ENCODE measurements at places on chromosomes 6 and 20.

- DNase-seq, result peak; percentile 6
Measured at GRCh38 chr6:83352424-83353061, 78.3 kb downstream of the ME1 start.

GRCh38 chr6:5665173-5665572, 341.6 kb downstream of the NRN1 start:
- DNase-seq, result no peak

DNA sequence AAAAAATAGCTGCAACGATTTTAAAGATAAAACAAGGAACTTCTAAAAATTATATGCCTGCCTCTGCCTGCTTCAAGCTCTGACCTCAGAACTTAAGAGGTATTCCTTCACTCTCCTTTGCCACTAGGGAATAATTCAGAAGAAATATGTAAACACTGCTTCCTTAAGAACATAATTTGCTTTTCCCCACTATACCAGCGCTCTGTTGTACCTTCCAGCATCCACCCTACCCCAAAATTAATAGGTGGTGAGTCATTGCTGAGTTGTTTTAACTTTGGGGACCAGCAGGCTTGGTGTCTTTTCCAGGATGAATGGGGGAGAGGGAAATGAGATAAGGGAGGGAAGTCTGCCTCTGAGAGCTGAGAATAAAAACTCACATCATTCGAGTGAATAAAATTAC, 107.7 kb upstream of the ATXN1 start:
- DNase-seq, result no peak

GRCh38 chr6:43707767-43708166, 20.2 kb upstream of the MRPS18A start:
- no peak for DNase-seq

DNA sequence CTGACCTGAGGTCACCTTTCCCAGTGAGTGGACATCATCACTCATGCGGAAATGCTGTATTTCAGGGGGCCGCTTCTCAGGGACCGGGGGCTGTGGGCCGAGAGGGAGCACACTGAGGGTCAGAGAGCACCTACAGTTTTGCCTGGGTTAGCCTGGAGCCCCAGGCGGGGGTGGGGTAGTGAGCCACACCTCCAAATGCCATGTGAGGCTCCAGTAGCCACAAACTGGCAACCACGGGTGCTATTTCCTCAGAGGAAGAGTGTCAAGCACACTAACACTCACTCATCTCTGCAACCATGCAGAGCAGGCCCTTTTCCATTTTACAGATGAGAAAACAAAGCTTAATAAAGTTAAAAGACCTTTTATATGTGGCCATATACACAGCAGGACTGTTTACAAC, 4.7 kb downstream of the EHMT2 start:
- DNase-seq, result no peak

DNA sequence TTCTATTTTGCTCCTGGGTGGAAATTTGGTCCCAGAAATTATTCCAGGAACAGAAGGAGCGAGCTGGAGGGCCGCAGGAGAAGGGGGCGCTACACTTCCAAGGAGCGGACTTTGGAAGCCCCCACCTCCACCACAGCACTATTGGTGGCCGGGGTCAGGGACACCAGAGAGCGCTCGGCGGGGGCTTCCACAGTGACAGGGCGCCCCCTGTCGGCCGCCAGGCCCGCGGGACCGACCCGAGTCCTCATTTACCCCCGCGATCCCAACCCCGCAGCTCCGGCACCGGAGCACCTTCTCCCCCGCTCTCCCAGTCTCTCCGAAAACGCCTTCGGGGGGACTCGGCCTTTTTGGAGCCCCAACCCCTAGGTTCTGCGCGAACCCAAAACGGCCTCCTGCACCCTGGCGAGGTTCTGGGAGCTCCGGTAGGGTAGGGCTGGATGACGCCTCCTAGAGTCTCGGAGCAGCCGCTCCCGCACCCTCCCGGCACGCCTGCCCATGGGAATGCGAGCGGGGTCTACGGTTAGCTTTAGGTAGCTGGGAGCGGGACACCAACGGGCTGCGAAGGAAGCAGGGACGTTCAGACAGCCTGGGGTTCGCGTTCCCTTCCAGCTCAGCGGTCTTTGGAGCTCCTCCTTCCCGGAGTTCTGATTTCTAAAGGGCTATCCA, 2.4 kb upstream of the FOXA2 start:
- DNase-seq, result no peak

GRCh38 chr20:18001131-18001921, 32.5 kb downstream of the MGME1 start:
- DNase-seq, result peak; percentile 70

DNA sequence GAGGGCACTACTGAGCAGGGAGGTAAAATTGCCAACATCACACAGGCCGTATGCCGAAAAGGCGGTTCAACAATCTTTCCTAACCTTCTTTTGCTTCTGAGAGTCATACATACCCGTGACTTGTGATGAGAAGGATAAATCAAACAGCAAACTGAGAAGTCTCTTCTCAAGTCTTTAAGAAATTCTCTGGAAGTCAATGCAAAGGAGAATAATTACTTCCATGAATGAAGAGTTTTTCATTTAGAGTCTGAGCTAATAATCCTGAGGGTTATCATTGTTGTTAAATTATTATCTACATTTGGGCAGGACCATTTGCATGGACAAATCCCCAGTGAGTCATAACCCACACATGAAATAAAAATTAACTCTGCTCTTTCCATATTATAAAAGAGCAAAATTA, 22.4 kb upstream of the ILRUN start:
- DNase-seq, result no peak

GRCh38 chr6:50120300-50120699, 70.6 kb upstream of the DEFB112 start:
- DNase-seq, result peak; percentile 54

DNA sequence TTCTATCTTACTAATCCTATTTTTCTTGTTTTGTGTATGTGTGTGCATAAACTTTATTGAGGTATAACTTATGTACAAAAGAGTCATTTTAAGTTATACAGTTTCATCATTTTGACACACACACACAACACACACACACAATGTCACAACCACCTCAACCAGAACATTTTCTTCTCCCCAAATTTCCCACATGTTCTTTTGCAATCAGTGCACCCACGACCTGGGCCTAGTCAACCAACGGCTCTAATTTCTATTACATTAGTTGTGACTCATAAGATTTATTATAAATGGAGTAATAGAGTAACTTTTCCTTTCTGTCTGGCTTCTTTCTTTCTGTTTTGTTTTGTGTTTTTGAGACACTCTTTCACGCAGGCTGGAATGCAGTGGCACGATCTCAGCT, 9.8 kb upstream of the POM121L2 start:
- no peak for DNase-seq

- DNase-seq, result no peak
Measured at GRCh38 chr6:24982231-24982630, 46.5 kb upstream of the RIPOR2 start.

DNA sequence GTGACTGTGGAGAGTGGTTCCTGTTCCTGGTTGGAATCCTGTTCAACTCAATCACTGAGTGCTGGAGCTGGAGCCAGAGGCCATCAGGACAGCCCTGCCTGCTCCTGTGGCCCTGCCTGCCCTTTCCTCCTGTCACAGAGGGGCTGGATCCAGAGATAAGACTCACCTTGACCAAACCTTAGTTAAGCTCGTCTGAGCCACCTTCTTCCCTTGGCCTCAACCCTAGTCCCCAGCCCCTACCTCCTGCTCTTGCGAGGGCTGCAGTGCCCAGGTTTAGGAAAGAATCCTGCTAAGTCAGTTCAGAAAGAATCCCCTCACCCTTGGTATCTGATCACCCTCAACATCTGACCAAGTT, 47.0 kb upstream of the CST5 start:
- no peak for DNase-seq

GRCh38 chr20:52481443-52481842, 289.9 kb upstream of the ZFP64 start:
- no peak for DNase-seq

DNA sequence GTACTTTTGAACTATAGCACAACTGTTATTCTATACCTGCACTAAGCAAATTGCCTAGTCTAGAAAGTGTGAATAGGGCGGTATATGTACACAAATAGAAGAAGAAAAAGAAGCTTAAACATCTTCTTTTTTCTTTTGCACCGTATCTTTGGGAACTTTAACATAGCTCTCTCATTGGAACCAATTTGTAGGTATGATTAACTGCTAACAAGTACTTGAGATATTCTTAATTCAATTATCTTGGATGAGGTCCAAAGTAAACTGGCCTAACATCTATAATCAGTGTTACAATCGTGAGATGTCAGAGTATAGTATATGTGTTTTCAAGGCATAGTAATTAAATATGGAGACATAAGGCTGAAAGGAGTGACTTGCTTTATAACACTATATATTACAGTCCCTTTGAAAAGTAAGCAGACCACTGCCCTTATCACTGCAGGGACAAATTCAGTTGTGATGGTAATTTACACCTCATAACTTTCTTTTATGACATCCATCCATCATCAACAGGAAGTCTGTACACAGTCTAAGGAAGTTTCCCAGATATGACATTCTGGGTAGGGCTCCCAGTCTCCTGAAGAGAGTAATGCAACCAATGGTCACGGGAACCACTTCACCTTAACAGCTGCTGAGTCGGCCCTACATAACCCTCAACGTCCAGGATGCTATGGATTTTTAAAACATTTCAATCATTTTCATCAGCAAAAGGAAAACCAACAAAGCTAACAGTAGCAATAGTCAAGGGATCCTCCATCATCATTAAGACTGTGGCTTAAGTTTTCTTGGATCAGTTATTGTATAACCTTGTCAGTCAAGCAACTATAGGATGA, 37.6 kb downstream of the NKAIN2 start:
- DNase-seq, result no peak

GRCh38 chr6:47661960-47662359, 36.4 kb upstream of the ADGRF4 start:
- DNase-seq, result no peak

DNA sequence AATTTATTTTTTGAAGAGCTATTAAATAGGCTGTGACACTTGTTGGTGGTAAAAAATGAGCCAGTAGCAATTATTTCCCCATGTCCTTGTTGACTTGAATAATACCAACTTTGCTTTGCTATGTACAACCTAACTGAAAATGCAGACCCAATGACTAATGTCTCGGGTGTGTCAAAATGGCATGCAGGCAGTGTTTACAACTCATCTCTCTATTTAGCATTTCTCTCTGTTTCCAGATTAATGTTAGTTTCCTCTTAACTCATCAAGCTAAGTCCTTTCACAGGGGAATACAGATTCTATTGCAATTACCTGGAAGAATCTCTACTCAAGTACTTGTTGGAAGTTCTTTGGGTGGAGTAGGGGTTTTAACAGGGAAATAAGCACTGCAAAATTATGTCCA, 504.4 kb downstream of the BCKDHB start:
- peak; percentile 58 for DNase-seq

DNA sequence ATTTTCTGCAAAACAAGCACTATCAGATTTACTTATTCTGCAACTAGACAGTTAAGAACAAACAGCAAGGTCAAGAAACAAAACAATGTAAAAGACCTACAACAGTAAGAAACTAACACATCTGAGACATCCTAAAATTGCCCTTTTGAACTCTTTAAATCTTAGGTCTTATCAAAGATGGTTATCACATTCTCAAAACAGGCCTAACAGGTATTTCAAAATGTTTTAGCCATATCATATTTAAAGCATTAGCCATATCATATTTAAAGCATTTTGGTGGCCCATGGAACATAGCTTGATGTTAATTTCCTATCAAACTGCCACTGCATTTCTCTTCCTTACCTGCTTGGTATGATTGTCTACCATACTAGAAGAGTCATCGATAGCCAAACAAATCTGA, 11.1 kb upstream of the LYRM2 start:
- no peak for DNase-seq

- no peak for DNase-seq
Measured at GRCh38 chr6:85726206-85726605, 83.5 kb upstream of the SYNCRIP start.

DNA sequence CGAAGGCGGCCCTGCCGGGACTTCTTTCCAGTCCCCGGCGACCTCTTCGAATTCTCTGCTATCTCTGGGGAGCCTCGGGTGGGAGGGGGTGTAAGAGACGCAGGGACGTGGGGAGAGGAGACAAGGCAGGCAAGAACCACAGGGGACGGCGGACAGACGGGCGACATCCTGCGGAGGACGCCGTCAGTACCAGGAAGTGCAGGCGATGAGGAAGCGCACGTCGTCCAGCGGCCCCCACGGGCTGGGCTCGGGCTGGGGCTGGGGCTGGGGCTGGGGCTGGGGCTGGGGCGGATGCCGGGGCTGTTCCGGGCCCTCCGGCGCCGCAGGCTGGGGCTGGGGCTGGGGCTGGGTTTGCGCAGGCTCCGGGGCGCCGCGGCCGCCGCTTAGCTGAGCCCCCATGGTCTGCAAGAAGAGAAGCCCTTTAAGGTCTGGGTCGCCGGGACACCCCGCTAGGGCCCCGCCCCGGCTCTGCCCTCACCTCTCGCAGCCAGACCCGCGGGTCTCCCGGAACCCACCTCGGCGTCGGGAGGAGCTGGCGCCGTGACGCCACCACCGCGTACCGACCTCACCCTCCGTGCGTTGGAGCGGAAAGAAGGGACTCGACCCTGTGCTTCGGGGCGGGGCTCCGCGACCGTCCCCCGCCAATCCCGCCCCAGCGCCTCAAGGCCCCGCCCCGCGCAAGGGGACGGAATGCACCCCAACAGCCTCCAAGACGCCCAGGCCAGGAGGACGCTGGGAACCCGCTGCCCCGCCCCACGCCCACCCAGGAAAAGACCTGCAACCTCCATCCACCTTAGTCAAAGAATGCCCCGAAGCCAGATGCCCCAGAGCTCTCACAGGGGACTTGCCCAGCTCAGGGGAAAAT, at the start of gene MMP24OS:
TSS of gene MMP24OS (minus strand) at position 592 of the 865 bp plus-strand sequence. CDS start at position 399, 193 bp downstream.
- DNase-seq, result peak; percentile 77

GRCh38 chr20:61841551-61841950, 224.1 kb downstream of the TAF4 start:
- DNase-seq, result no peak

GRCh38 chr20:51196991-51197651, 174.2 kb upstream of the KCNG1 start:
- no peak for DNase-seq

DNA sequence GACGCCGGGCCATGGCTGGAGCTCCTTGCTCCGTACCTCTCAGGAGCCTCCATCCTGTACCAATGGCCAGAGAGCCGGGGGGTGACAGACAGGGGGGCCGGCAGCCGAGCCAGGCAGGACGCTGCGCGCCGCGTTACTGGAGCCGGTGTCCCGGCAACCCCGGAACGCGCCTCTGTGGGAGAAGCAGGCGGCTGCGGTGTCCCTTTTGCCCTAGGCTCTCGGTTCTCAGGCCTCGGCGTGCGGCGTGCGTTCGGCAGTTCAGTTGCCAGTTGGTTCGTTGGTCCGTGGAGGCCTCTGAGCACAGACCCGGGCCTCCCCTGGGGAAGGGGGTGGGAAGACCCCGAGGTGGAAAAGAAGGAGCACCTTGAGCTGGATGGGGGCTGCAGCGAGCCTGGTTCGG, at the start of gene SPATS1:
TSS of gene SPATS1 (plus strand) at position 162 of the 400 bp plus-strand sequence. CDS start 446 bp downstream, outside the sequence.
- DNase-seq, result no peak

GRCh38 chr6:14922706-14923460, 323.0 kb upstream of the JARID2 start:
- no peak for DNase-seq

- peak; percentile 32 for DNase-seq
Measured at GRCh38 chr20:25065625-25066338, 7.8 kb upstream of the ACSS1 start.

- DNase-seq, result no peak
Measured at GRCh38 chr6:75244063-75244584, 523 bp upstream of the COX7A2 start.

GRCh38 chr6:131356161-131356560, 216.9 kb upstream of the ARG1 start:
- DNase-seq, result no peak
